Activated CD4-positive, alpha-beta T cell treated with anti-CD3 and anti-CD28 coated beads for 4 hours (primary cell): ENCODE measurements at places on chromosomes 12 and 14.
A peak's percentile ranks its signal among the peaks of the same experiment; 100 is the strongest.

DNA sequence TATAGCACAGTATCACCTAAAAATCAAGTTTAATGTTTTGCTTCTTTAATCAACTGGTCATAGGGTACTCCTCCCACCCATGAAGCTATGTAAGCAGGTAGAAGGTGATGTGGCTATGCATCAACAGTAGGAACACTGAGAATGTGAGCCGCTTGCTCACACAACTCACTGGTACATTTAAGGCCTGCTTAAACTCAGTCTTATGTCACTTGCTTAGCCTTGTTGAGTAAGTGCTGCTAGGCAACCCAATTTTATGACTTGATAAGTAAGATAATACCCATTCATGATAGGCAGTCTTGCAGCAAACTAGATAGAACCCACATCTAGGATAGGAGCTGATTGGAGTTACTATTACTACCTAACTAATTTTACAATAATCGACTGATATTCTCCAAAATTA, 70.0 kb upstream of the BMP4 start:
- DNase-seq = no peak

DNA sequence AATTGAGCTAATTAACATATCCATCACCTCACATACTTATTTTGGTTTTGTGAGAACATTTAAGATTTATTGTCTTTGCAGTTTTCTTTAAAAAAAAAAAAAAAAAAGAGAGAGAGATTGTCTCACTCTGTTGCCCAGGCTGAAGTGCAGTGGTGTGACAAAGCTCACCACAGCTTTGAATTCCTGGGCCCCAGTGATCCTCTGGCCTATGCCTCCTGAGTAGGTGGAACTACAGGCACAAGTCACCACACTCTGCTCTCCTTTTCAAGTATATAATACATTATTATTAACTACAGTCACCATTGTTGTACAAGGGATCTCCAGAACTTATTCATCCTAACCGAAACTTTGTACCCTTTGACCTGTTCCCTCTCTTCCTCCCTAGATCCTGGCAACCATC, 64.0 kb downstream of the NUMB start:
- no peak for DNase-seq

DNA sequence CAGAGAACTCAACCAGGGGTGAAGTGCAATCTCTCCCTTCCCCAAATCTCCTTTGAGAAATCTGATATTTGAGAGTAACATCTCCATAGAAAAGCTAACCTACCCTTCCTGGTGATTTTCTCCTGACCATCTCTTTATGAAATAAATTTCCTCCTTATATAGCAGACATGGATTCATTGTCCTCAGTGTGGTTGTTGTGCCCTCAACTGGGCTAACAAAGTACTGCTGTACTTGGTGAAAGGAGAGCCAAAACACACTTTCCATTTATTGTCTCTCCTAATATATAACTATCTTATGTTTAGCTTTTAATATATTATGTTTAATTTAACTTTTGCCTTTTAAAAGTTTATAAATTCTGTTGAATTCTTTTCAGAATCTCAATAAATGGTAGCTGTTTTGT, 65.1 kb upstream of the SLCO1B1 start:
- DNase-seq = no peak

GRCh38 chr12:49891476-49891875, 12.2 kb downstream of the FAIM2 start:
- no peak for DNase-seq

DNA sequence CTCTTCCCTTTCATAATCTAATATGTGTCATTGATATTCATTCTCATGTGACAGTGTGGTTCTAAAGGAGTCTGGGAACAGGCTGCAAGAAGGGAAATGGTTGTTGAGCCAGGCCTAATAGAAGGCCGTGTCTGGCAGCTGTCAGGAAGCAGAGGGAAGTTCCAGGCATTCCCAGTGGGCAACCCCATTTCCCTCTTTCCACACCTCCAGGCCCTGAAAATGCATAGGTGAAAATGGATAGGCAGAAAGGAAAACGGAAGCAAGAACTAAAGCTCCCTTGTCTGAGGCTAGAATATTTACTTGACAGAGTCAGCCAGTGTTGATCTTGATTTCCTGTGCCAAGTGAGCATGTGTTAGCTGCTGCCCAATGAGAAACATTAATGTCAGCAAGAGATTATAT, 97.7 kb downstream of the PPM1A start:
- DNase-seq = no peak

DNA sequence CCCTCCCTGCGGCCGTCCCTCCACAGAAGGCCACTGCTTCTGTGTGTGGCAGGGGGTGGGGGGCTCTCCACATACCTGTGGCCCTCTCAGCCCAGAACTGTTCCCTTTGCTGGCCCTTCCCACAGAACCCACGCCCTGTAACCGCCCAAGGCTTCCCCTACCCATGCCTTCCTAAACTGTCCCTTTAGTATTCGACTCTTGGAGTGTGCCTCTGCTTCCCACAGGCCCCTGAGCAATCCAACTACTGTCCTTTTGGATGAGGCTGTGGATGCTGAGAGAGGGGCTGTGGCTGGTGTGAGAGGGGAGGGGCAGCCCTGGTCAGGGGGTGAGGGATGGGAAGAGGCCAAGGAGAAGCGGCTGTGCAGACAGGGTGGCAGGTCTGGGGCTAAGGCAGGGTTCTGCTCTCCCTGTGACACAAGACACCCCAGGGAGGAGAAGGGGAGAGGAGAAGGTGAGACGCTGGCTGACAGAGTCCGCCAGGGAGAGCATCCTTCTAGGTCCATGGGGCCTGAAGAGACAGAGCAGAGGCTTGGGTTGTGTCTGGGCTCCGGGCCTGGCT, 46.0 kb downstream of the DLK1 start:
- no peak for DNase-seq

DNA sequence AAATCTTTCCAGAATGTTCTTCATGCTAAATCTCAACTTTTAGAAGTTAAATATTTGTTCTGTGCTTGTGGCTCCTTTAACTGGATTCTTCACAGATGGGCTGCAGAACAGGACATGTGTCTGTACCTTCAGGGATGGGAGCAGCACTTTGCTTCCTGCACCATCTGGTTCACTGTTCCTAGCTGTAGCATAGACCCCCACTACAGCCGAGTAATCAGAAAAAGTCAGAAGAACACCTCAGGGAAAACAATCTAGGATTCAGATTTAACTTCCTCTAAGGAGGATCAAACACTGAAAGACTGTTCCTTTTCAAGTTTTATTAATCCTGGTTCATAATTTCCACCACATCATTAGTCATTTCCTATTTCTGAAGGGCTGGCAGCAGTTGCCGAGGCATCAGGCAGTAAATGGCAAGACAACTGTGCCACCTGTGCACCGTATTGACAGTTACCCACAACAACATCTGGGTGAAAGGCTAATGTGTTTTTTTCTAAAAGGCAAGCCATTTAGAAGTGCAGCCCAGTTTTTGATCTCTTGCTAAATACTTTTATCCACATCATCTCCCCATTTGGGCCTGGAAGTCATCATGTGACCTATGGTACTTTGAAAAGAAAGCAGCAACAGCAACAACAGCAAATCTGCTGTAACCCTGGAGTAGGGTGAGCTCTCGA, 212.8 kb upstream of the BMP4 start:
- DNase-seq = no peak

DNA sequence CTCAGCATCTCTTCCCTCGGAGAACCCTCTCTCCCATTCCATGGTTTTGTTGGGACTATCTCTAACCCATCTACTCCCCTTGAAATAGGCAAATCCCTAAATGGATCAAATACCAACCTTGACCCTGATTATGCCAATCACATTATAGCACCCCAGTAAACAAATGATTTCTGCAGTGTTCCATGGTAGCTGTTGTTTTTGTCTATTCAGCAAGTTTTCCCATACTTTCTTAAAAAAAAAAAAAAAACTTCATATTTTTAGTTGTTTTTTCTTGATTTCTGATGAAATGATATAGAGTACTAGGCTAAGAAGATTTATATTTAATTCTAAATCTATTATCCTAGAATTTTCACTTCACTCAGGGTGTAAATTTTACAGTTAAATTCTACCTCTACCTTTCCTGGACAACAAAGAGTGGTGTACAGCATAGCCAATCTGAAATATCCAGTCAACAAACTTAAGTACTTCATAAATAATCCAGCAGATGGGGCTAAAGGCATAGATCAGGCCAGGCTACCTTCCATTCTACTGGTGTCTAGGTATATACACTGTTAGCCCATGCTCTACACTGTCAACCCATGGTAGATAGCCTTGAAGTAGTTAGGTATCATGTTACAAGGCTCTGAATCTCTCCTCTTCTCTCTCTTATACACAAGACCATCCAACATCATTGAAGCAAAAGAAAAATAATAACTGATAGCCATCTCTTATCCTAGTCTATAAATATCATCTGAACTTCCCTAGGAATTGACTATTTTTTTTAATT, 82.2 kb downstream of the PLEKHG7 start:
- peak; percentile 25 for DNase-seq

DNA sequence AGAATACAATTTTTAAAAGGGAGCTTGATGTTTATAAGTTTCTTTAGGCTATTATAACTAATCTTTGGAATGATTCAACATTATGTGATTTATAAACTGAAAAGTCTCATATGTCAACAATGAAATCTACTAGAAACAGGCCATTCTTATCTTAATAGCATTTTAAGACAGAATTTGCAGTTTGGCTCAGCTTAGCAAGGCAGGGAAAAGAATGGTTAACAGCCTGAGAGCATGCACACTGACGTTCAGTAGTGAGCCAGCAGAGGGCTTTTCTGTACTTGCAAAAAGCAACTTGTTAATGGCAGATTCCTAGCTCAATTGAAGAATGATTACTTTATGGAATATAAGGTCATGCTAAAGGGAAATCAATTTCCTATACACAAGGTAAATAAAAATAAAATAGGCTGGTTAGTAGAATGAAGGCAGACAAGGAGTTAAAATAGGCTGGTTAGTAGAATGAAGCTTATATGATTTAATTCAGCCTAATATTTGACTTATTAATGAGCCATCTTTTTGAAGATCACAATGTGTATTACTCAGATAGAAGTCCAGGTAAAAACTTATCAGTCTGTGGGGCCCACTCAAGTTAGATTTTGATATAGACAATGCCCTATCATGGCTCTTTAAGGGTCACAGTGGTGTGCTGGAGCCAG, 95.9 kb downstream of the OTOGL start:
- DNase-seq = no peak

GRCh38 chr12:15163030-15163976, 57.9 kb downstream of the RERG start:
- DNase-seq = no peak

DNA sequence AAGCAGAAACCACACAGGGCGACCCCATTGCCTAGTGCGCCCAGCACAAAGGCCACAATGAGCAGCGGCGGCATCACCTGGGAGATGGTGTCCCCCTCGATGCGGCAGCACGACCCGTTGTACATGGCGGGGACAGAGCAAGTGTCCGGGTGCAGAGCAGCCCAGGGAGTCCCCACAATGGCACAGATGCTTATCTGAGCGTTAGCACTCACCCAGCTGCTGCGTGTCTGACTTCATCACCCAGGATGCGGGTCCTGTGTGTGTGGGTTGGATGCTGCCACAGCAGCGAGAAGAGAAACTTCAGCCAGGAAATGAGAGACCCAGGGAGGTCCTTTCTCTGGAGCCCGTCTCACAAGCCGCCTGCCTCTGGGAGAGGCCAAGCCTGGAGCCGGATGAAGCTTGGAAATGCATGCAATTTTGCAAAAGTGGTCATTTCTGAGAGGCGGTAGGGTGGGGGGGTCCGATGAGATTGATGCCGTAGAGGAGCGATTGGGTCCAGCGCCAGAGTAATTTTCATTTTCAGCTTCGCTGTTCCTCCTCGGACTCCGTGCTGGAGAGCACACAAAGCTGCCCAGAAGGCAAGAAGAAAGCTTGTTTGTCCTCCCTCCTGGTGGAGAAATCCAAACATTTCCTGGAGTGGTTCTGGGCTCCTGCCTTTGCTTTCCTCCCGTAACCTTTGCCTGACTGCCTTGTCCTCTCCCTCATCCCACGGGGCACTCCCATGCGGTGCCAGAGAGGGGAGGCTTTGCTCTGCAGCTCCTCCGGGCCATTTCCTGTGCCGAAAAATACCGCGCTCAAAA, at the start of gene HCAR1:
Gene HCAR1, minus strand, starts transcription at position 630 of the 800 bp plus-strand sequence. Its CDS starts 505 bp downstream, at position 125.
- peak; percentile 49 for DNase-seq

DNA sequence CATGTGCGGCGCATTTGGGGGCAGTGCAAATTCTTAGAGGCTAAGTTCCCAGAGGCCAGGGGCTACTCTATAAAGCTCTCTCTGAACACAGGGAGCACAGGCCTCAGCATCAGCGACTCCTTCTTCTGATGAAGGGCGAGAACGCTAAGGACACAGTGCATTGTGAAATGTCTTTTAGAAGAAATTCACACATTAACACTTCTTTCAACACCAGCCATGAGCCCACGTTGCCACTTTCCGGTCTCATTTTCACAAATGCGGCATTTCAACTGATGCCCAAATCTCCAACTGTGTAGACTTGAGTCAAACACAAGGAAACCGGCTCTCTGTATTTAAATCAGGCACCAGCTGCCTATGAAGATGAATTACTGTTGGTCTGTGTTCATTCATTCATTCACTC, 162.0 kb downstream of the FOXN3 start:
- no peak for DNase-seq

DNA sequence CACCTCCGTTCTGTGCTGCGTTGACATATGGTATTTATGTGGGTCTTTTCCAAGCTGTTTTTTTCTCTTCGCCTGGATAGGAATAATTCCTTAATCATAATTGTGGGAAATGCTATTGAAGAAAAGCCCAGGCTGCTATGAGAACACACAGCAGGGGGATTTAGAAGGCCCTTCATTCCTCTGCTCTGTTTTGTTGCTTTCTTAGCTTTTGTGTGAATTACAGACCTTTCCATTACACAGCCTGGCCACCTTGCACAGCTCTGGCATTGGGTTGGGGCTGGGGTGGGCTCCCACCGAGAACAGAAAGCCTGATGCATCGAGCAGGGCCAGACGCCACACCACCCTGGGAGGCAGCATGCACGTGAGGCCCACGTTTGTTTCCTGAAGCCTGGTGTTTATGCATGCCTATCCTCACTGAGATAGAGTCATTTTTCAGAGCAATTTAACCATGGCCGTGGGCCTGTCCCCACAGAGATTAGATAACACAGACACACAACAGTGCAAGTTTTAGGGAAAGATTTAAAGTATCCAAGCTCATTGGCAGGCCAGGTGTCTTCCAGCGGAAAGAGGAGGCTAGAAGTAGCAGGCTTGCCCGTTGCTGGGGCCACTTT, 287.6 kb upstream of the PWP1 start:
- DNase-seq = no peak

DNA sequence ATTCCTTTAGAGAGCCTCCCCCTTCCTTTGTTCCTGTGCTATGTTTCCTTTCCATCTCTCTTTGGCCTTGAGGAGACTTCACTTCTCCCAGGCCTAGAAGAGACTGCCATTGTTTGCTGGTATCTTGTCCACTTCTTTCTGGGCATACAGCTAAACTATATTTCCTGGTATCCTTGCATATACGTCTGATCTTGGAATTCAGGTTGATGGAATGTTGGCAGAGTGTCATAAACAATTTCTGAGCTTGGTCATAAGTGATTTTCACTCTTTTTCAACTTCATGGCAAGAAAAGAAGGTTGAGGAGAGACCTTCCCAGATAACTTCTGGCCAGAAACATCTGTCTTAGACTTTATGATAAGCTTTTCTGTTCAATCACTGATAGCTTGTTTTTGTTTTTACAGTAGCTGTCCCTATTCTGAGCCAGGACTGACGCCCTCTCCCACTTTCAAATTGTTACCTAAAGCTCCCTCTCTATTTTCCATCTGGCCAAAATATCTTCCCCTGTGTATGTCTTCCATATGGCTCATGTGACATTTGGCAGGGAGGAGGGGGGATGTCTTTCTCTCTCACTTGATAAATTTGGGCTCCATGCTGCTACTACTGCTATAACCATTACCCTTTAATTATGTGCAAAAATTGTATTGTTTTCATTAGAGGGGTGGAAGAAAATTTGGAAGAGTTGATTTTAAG, 457.0 kb downstream of the ADAMTS20 start:
- DNase-seq = no peak
